ENCODE measurements at places on chromosomes 7 and 10.

DNA sequence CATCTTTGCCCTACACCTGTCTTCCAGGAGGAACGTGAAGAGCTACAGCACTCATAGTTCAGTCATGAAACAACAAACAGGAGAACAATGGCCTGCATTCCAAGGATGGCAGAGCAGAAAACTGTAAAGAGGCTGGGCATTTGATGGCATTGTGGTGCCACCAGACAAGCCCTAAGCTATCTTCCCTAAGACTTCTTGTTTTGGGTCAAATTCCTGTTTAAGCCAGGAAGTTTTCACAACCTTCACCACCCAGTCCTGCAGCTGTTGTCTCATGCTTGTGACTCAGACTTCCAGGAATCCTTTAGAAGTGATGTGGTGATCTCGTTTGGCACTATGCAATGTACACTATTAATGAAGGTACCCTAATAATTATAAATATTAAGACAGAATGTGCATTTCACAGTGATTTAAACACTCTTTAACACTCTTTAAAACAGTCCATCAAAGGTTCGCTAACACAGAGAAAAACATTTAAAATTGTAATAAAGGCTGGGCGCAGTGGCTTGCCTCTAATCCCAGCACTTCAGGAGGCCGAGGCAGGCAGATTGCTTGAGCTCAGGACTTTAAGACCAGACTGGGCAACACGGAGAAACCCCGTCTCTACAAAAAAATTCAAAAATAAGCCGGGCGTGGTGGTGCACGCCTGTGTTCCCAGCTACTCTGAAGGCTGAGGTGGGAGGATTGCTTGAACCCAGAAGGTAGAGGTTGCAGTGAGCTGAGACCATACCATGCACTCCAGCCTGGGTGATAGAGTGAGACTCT, 2.7 kb upstream of the HERPUD2 start:
- no peak for DNase-seq

DNA sequence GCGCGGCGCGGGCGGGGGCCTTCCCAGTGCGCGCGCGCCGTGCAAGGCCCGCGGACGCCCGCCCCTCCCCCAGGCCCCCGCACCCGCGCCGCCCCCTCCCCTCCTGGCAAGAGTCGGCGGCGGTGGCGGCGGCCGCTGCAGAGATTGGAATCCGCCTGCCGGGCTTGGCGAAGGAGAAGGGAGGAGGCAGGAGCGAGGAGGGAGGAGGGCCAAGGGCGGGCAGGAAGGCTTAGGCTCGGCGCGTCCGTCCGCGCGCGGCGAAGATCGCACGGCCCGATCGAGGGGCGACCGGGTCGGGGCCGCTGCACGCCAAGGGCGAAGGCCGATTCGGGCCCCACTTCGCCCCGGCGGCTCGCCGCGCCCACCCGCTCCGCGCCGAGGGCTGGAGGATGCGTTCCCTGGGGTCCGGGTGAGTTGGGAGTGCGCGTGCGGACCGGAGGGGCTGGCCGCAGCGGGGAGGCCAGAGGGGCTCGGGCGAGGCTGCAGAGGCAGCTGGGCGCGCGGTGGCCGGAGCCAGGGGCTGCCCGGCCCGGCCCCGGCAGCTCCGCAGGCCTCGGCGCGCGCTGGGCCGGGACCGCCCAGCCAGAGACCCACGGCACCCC, at the start of gene BMPR1A:
TSS of gene BMPR1A (plus strand) at position 109 of the 602 bp plus-strand sequence. CDS start 119,400 bp downstream, outside the sequence.
- DNase-seq, result no peak

DNA sequence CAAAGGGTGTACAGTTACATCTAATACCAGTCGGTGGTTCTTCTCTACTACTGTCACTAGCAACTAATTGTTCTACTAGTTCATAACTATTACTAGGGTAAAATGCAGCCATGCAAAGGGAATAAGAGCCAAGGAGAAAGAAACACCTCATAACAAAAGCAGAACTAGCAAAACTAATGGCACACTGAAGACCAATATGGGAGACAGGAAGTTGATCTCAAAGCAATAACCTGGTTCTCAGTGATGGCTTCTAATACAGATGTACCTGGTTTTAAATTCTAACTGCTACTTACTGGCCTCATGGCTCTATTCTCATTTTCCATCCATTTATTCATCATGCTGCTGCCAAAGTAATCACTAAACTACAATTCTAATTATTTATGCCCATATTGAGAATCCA, 170.3 kb downstream of the SEMA3E start:
- no peak for DNase-seq

DNA sequence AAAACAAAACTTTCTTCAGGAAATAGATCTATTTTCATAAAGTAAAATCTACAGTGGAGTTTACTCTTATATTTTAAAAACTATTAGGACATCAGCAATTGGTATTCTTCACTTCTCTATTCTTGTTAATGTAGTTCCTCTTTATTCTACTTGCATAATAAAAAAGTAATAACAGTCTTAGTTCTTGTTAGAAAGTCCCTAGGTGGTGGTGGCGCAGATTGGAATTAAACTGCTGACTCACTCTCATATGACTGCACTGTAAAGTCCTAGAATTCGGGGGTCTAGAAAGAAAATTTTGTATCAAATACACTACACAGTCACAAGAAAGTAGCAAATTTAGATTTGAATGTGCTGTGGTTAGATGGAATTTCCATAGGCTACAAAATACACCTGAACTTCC, 44.6 kb upstream of the TES start:
- DNase-seq, result no peak

DNA sequence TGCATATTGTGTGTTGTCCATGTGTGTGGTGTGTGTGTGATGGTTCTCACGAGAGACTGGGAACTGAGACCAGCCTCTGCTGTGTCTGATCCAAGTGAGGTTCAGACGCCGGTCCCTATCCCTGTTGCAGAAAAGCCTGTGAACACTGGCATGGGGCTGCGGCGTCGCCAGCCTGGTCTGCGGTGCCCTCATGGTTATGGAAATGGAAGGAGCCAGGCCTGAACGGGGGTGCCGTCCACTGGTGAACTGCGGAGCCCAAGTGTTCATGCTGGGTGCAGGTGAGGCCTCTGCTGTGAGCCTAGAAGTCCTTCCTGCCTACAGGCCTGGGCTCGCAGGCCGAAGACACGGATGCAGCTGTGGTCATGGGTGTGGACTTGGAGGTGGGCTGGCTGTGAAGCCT, 18.7 kb upstream of the NCAPG2 start:
- no peak for DNase-seq

- no peak for DNase-seq
Observed at GRCh38 chr7:3607847-3608246, 306.8 kb downstream of the SDK1 start.

GRCh38 chr10:59817773-59818172, 64.5 kb upstream of the MRLN start:
- DNase-seq, result no peak

- DNase-seq, result no peak
Observed at GRCh38 chr10:31014161-31014875, 17.3 kb downstream of the ZNF438 start.

DNA sequence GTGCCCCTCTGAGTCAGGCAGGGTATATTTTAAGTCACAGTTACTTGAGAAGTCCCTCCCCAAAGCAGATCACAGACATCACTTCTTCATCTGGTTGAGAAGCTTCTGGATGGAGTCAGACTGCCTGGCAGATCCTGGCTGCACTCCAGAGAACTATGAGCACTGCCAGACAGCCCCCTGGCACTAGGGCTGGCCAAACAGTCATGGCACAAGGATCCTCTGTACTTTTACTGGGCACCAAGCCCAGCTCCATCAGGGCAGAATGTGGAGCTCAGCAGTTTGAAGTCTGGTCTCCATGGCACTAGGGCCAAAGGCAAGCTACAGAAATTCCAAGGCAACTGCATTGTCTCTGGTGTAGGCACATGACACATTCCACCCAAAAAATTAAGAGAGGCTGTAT, 162.1 kb downstream of the NRG3 start:
- DNase-seq, result no peak

GRCh38 chr7:1679326-1679965, 9.4 kb downstream of the ELFN1 start:
- DNase-seq, result no peak

DNA sequence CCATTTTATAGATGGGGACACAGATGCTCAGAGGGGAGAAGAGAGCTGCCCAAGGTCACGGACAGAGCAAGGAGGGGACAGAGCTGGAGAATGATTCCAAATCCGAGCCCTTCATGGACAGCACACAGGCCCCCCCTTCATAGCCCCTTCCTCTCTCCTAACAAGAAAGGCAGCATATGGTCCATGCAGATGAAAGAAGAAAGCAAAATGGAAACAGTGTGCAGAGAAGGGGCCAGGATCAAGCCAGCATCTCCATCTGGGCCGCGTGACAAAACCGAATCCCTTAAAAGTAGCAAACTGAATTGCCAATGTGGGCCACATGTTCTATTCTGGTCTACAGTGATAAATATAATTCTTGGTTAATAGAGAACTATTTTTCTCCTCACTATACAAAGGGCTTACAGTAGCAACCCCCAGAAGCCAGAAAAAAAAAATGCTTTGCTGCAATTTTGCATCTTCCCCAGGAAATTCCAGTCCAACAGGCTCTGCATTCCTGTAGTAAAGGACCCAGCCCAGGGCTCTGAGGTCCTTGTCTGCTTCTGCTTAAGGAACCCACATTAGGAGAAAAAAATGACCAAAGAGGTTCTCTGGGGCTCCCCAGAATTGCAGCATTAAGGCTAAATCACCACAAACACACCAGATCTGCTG, 7.8 kb downstream of the CPXM2 start:
- no peak for DNase-seq

DNA sequence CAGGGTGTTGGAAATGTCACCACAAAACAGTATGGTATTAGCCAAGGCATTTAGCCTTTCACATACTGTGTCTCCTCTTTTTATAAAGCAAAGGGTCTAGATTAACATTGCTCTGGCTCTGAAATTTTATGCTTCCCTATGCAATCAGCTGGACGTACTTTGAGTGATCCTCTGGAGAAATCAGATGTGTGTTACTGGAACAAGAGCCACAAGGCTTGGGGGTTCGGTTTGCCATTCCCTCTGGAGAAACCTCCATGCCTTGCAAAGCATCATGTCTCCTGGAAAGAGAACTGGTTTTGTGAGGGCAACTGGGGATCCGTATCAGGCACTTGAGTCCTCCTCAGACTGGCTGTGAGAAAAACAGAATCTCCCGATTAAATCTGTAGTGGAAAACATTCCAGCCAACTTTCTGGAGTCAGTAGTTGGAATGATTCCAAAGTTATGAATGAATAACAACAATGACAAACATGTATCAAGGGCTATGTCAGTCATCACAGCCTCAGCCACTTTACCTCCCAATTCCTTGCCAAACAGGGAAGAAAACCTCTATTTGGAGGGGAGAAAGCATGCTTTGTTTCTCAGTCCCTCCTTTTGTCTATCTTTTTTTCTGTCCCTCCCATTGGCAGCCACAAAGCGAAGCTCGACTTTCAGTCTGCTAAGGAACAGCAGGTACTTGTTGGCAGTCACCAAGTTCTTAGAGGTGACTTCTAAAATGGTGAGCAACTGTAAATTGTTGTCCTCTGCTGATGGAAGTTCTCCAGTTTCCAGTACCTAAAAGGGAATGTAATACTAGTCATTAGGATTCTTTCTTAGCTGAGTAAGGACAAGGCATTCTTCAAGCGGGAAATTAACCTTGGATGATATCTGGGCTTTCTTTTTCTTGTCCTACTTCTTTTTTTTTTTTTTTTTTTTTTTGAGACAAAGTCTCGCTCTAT, 864.8 kb upstream of the AUTS2 start:
- no peak for DNase-seq

DNA sequence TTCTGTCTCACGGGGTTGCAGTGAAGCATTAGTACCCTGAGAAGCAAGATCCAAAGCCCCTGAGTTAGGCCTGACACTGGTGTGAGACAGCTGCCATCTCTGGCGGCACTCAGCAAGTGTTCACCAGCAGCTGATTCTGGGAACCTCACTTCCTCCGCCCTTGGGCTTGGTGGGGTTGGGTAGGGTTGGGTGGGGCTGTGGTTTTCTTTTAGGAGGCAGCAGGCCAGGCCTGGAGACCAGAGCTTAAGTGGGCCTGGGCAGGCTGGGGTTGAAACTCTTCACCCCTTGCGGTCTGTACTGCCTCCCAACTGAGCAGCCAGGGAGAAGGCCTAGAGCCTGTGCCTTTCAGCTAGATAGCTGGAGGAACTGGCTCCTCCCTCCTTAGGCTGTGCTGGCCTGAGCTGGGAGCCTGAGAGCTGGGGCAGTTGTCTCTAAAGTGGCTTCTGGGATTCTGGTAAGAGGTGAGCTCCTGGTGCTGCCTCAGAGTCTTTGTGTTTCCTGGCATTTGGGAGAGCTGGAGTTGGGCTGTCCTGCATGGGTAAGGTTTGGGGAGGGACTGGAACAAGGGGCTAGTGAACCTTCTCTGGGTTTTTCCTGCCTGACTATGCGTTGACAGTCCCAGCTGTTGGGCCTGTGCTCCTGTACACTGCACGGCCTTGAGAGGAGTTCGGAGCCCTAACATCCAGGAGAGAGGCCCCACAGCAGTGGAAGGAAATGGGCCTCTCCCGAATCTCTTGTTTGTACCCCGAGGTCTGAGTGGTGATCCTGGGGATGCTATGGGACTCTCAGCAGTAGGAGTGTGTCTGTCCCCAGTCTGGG, 5.1 kb downstream of the TSPAN14 start:
- DNase-seq, result no peak

- DNase-seq, result no peak
Observed at GRCh38 chr7:76281006-76281705, 21.3 kb upstream of the HSPB1 start.

GRCh38 chr7:137276189-137276588, 67.3 kb downstream of the PTN start:
- no peak for DNase-seq

DNA sequence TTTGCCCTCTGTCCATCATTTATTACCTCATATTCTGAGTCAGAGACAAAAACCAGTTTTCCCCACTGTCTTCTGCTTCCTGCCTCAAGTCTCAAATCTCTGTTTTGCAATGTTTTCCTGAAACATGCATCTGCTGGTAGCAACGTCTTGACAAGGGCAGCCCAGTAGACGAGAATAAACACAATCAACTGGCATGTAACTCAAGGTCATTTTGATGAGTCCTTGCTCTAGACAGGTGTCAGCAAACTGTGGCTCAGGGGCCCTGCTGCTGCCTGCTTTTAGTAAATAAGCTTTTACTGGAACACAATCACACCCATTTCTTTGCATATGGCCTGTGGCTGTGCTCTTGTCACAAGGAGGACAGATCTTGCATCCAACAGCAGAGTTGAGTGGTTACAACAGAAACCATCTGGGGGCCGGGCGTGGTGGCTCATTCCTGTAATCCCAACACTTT, 59.8 kb downstream of the ITIH5 start:
- no peak for DNase-seq

GRCh38 chr10:5589011-5589660, 64.4 kb downstream of the CALML3 start:
- DNase-seq, result no peak

DNA sequence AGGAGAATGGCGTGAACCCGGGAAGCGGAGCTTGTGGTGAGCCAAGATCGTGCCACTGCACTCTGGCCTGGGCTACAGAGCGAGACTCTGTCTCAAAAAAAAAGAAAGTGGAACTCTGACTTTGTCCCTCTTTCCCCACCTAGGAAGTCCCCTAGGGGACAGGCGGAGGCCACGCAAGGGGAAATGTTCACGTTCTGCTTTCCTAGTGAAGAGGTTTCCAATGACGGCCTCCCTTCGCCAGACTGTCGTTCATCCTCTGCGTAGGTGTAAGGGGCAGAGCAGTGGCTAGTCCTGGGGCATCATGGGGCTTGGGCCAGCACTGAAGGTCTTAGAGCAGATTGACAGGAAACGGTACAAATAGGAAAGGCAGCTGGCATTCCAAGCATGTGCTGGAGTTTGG, 30.6 kb downstream of the SUFU start:
- DNase-seq, result no peak

- no peak for DNase-seq
Observed at GRCh38 chr7:55092186-55092974, 73.6 kb downstream of the EGFR start.

- no peak for DNase-seq
Observed at GRCh38 chr7:98360221-98361130, 40.4 kb downstream of the BAIAP2L1 start.

GRCh38 chr7:66265566-66265965, 60.4 kb downstream of the TPST1 start:
- DNase-seq, result no peak

Measured in NCI-H2081 treated with DMSO at 0.1 percent for 48 hours (cell line).